CD4-positive, alpha-beta T cell (primary cell): ENCODE measurements at places on chromosomes 2 and 18. TPM values are rescaled to one million over a fixed set of nuclear protein-coding genes. Genes with fewer than 3 reads are reported as not detected.

DNA sequence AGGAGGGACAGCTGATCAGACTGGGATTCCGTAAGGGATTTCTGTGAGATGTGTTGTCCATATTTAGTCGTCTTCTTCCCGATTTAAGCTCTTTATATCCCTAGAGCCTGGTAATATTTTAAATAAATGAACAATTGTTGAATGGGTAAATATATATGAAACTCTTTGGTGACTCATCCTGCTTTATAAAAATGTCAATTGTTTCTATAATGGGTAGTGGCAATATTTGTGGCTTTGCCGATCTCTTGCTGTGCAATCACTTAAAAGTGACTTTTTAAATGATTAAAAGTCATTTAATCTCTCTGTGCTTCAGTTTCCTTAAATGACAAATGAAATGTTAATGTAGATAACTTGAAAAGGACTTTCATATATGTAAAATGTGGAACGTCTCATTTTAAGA, 339.2 kb downstream of the RNF144A start:
- H3K27ac ChIP-seq, result no peak overlapping the region
- no peak for DNase-seq
- H3K4me1 ChIP-seq, result no peaks in the 10 kb centered on the region
- no peak overlapping the region for H3K4me3 ChIP-seq
- H3K36me3 ChIP-seq, result no peaks in the 10 kb centered on the region

- H3K27me3 ChIP-seq, result peaks cover 5% of the 10 kb centered on the region
- no peak overlapping the region for H3K27ac ChIP-seq
These were observed 74.8 kb downstream of the VAPA start for GRCh38 chr18:9988665-9989064.

GRCh38 chr2:157315901-157316300, 9.7 kb downstream of the ERMN start:
- no peak overlapping the region for H3K27ac ChIP-seq
- no peaks in the 10 kb centered on the region for H3K4me1 ChIP-seq
- no peak overlapping the region for H3K4me3 ChIP-seq
- no peaks in the 10 kb centered on the region for H3K27me3 ChIP-seq
- no peak for DNase-seq
- no peaks in the 10 kb centered on the region for H3K36me3 ChIP-seq

GRCh38 chr18:36128530-36128870, 640 bp downstream of the SLC39A6 start:
- H3K27me3 ChIP-seq, result no peaks in the 10 kb centered on the region
- H3K36me3 ChIP-seq, result peaks cover 7% of the 10 kb centered on the region
- peaks cover 43% of the 10 kb centered on the region for H3K4me1 ChIP-seq
- no peak overlapping the region for H3K27ac ChIP-seq

Gene CXCR4
- 1,661 TPM for total RNA-seq

Gene APCDD1
- not detected for total RNA-seq
